ENCODE measurements at places on chromosomes 6 and 20.

DNA sequence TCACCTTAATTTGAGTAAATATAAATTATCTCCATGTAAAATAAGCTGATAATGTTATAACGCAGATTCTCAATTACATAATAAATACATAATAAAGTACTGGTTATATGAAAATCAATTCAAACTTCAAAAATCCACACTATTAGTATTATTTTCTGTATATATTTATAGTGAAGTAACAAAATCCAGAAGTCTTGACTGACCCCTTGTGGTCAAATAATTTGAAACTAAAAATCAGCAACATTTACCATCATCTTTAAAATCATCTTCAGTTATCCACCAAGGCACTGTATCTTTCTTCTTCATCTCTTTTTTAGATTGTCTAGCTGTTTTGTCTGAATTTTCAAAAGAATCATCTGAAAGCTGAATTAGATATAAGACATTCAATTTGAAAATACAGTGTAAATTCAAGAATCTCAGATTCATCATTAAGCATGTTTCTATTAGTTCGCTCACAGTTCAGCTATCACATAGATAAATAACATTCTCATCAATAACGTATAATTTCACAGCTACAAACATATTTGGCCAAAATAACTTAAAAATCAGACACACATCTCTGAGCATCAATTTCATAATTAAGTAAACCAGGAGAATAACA lies 6.5 kb downstream of the CEP162 start:
- no peak for DNase-seq

DNA sequence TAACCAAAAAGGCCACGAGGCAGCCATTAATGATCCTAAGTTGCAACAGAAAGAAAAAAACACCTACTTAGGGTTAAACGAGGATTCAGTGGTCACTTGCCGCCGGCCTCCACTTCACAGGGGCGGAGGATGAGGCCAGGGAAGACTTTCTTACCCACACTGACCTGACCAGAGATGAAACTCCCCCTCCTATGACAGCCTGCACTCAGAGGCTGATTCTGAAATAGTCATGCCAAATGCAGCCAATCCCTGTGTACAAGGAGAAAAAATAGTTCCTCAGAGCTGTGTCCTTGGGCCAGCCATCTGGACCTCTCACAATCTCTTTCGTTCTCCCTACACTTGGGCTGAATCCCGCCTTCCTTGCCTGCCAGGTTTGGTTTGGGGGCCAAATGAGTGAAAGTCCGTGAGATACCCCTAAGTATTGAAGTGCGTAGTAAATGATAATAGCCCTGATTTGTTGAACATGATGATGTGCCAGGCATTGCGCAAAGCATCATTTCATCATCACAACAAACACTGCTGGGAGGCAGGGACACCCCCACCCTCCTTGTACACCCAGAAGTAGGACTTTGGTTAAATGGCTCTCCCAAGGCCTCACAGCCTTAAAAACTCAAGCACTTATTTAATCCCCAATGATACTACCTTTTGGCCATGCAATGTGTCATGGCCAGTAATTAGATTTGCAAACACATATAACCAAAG lies 3.2 kb upstream of the IRF4 start:
- no peak for DNase-seq

DNA sequence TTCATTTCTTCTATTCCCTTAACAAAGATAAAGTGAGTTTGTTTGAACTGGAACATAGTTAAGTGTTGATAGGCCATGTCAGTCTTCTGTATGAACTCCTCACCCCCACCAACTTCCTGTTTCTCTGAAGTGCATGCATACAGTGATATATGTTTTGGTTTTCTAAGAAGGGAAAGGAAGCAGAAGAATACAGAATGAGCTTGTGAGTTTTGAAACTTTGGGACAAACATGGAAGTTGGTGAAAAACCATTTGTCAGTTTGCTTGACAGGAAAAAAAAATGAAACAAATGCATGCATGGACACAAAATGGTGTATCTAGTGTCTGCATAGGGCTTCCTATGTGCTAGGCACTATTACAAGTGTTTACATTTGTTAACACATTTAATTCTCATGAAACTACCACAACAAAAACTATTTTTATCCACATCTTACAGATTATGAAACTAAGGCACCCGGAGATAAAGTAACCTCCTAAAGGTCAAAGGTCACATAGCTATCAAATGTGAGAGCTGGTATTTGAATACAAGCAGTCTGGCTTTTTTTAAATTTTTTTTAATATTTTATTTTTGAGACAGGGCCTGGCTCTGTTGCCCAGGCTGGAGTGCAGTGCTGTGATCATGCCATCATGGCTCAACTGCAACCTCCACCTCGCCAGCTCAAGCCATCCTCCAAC lies 105.9 kb downstream of the ADGRB3 start:
- DNase-seq = no peak

GRCh38 chr6:14110001-14110818 lies 7.4 kb upstream of the CD83 start:
- DNase-seq = no peak

- no peak for DNase-seq
Measured at GRCh38 chr6:25197111-25197510, 82.1 kb upstream of the CARMIL1 start.

- no peak for DNase-seq
Measured at GRCh38 chr20:13661070-13661685, 22.4 kb upstream of the TASP1 start.

DNA sequence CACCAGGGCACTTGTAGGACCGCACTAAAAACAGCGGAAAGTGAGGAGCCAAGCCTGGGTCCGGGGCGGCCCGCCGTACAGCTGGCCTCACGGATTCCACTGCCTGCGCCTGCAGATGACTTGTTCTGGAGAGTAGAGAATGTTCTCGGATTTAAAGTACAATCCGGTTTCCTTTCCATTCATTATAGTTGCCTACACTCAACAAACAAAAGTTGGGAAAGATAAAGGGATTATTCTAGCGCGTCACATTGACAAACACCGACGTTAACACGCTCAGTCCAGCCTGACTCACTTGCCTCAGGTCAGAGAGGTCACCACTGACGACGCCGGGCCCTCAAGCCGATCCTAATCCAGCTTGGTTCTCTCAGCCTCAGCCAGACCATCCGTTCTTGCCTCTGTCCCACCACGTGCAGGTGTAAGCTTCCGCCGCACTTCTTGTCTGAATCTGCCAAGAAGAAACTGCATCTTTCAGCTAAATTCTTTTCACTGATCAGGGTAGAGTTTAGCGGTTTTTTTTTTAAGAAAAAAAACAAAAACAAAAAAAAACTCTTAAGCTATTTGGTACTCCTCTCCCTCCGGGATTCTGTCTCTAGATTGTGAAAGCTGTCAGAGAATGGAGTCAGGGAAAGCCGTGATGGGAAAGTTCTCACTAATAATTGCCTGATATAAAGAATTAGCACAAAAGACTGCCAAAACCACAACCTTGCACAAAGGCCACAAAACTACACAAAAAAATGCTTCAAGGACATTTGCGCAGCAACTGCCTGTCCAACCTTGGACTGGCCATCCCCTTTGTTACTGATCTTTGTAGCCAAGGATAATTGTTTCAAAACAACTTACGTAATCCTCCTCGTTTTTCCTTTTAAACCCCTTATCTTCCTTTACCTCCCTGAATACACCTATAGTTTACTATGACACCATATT lies 1.1 kb upstream of the PHF10 start:
- DNase-seq = peak; percentile 64

DNA sequence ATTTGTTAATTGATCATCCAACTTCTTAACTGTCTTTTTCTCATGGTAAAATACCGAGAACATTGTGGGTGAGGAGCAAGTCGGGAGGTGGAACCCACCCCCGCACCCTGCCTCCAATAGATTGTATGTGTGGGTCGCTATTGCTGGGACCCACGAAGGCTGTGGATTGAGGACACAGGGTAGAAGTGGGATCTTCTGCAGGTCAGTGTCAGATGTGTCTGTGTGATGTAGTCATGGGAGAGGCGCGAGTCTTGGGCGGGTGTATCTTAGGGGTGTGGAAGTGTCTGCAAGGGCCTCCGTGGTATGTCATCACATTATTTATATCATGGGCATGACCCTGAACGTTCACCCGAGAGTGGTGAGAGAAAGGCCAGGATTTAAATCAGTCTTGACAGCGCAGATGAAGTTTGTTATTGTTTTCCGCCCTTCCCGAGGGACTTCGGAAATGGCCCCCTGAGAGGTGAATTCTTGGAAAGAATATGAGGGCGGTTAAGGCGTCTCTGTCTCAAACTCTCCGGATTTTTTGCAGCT lies 472 bp upstream of the PAQR8 start:
- DNase-seq = no peak

- DNase-seq = no peak
Measured at GRCh38 chr6:110781522-110782214, 33.6 kb downstream of the CDK19 start.

DNA sequence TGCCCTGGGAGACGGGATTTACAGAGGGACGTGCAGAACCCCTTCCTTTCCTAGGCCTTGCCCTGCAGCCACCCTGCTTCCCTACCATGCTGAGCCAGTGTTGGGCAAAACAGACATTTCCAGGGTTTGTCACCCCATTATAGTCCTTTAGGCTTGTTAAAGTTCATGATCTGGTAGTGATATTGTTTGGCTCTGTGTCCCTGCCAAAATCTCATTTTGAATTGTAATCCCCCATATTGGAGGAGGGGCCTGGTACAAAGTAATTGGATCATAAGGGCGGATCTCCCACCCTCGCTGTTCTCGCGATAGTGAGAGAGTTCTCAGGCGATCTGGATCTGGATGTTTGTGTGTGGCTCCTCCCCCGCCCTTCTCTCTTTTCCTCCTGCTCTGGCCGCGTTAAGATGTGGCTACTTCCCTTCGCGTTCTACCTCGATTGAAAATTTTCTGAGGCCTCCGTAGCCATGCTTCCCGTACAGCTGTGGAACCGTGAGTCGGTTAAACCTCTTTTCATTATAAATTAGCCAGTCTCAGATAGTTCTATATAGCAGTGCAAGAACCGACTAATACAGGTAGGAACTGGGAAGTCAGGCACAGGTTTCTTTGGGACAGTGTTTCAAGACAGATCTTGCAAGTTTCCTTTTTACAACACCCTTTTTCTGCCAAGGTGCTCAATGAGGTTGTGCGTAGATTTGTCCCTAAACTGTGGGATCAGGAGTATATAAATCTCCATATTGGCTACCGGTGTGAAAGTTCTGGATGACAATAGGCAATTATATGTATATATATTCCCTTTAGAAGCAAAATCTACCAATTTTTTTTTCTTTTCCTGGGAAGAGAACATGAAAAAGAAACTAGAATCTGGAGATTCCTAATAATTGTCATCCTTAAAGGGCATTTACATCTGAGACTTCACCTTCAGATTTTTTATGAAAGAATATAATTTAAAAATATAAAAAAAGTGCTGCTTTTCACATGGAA lies 152.1 kb downstream of the SAMD5 start:
- no peak for DNase-seq

- no peak for DNase-seq
Measured at GRCh38 chr20:23588434-23589403, 17.0 kb downstream of the CST9 start.

DNA sequence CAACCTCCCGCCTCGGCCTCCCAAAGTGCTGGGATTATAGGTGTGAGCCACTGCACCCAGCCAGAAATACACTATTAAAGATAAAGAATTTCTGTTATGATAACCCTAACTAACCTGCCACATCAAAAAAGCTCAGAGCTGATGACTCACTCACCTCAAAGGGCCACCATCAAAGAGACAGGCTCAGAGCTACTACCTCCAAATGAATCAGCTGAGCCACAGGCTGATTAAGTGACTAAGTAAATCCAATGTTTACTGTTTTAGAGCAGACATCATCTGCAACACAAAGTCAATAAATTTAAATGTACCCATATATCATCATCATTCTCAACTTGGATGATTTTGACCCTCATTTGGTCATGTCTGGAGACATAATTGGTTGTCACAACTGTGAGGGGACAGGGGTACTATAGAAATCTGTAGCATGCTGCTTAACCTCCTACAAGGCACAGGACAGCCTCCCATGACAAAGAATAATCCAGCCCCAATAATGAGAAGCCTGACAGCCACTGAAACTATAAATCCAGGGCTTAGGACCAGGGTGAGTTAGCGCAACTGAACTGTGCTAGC lies 106.5 kb downstream of the ATP9A start:
- no peak for DNase-seq

GRCh38 chr6:64815718-64816117 lies 891.3 kb downstream of the EYS start:
- DNase-seq = no peak
